ENCODE measurements at places on chromosomes 3 and 15. TPM values are rescaled to one million over a fixed set of nuclear protein-coding genes. Genes with fewer than 3 reads are reported as not detected.

FOXL2NB gene
- not detected for total RNA-seq

- DNase-seq: no peak
Measured at GRCh38 chr15:55124616-55125015, 72.1 kb downstream of the RSL24D1 start.

LRRC15 gene
- total RNA-seq: 0.43 TPM

DNA sequence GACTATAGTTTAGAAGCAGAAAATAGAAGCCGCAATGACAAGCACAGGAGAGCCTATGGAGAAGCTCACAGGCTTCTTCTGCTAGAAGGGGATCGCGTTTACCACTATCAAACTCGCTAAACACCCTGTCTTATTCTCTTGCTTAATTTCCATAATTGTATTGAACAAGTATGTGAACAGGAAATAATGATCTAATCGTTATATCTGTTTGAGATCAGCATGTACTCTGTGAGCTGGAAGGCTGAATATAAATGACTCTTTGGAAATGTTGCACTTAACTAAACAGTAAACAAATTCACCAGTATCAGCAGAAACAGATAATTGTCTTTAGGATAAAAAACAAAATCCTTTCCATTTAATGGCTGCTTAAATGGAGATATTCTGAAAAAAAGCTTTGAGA lies 15.0 kb downstream of the NEK10 start:
- DNase-seq: no peak

GRCh38 chr15:49441816-49442215 lies 18.8 kb downstream of the FGF7 start:
- DNase-seq: no peak

- no peak for DNase-seq
Measured at GRCh38 chr3:134885877-134886621, 91.0 kb downstream of the EPHB1 start.

Measured in stomach (tissue), 19 donors.